ENCODE measurements at places on chromosomes 11 and 22. TPM values are rescaled to one million over a fixed set of nuclear protein-coding genes. Genes with fewer than 3 reads are reported as not detected.

Gene MS4A1
- total RNA-seq, result 0.73 TPM

Gene FAT3
- total RNA-seq, result 0.52 TPM

Gene KRTAP5-6
- not detected for total RNA-seq

Gene SCGB1D2
- total RNA-seq, result not detected

Gene ABCG4
- total RNA-seq, result 0.12 TPM

Gene CDHR5
- not detected for total RNA-seq

DNA sequence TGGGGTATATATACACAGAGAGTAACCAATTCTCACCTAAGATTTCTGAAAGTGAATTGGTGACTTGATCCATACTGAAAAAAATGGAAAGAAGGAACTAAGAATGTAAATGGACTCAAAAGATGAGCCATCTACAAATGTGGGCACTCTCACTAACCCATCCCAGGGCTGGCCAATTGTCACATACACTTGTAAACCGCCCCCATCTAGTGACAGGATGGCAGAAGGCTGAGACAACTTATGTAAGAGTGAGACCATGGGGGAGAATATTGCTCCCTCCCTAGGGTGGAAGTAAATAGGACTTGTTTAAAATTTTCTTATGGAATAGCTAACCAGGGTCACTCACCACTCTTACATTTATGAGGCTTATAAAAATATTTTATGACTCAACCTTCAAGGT is 377.1 kb upstream of the ISX start:
- no peaks in the 10 kb centered on the region for H3K4me1 ChIP-seq
- H3K36me3 ChIP-seq, result no peaks in the 10 kb centered on the region
- H3K27ac ChIP-seq, result no peak overlapping the region
- H3K4me3 ChIP-seq, result no peak overlapping the region
- H3K27me3 ChIP-seq, result no peaks in the 10 kb centered on the region

DNA sequence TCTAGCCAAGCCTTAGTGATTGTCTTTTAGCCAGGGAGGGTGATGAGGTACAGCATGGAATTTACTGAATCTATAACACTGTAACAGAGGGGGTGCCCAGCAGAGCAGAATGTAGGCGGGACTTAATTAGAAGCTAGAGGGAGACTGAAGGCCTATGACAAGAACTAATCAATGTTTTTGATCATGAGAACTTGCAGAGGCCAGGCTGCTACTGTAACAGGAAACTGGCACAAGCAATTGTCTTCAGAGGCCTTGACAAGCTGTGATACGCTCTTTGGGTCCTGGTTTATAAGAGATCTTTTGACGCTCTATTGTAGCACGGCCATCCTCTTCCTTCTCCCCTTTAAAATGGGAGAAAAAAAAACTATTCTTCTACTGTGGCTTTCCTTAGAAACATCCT is 1297.3 kb downstream of the JRKL start:
- no peak overlapping the region for H3K27ac ChIP-seq
- H3K27me3 ChIP-seq, result no peaks in the 10 kb centered on the region
- no peak overlapping the region for H3K4me3 ChIP-seq
- DNase-seq, result no peak

DNA sequence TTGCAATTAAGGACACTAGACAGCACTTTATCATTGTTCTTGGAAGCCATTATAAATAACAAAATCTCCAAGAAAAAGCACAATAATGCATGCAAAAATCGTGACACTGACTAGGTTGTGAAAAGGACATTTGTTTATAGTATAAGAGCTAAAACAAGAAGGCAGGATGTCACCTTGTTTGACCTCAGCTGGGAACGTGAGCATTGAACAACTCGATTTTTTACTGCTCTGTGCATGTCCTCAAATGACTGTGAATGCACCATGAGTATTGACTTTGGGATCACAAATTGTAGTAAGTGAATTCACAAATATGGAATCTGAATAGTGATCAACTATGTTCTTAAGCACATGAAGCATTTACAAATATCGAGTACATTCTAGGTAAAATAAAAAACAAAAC is 35.3 kb upstream of the ARHGAP20 start:
- no peak for DNase-seq
- H3K36me3 ChIP-seq, result no peaks in the 10 kb centered on the region
- H3K27ac ChIP-seq, result no peak overlapping the region
- no peak overlapping the region for H3K4me3 ChIP-seq
- no peaks in the 10 kb centered on the region for H3K27me3 ChIP-seq
- no peaks in the 10 kb centered on the region for H3K4me1 ChIP-seq

- no peaks in the 10 kb centered on the region for H3K36me3 ChIP-seq
- peaks cover 43% of the 10 kb centered on the region for H3K4me1 ChIP-seq
- no peak for DNase-seq
- no peak overlapping the region for H3K4me3 ChIP-seq
- H3K27me3 ChIP-seq, result no peaks in the 10 kb centered on the region
Measured at GRCh38 chr11:71946144-71946571, 17.3 kb downstream of the RNF121 start.

- H3K4me3 ChIP-seq, result no peak overlapping the region
- peaks cover 9% of the 10 kb centered on the region for H3K36me3 ChIP-seq
- H3K4me1 ChIP-seq, result peaks cover 8% of the 10 kb centered on the region
Measured at GRCh38 chr22:35661464-35661863, 13.2 kb downstream of the APOL6 start.

DNA sequence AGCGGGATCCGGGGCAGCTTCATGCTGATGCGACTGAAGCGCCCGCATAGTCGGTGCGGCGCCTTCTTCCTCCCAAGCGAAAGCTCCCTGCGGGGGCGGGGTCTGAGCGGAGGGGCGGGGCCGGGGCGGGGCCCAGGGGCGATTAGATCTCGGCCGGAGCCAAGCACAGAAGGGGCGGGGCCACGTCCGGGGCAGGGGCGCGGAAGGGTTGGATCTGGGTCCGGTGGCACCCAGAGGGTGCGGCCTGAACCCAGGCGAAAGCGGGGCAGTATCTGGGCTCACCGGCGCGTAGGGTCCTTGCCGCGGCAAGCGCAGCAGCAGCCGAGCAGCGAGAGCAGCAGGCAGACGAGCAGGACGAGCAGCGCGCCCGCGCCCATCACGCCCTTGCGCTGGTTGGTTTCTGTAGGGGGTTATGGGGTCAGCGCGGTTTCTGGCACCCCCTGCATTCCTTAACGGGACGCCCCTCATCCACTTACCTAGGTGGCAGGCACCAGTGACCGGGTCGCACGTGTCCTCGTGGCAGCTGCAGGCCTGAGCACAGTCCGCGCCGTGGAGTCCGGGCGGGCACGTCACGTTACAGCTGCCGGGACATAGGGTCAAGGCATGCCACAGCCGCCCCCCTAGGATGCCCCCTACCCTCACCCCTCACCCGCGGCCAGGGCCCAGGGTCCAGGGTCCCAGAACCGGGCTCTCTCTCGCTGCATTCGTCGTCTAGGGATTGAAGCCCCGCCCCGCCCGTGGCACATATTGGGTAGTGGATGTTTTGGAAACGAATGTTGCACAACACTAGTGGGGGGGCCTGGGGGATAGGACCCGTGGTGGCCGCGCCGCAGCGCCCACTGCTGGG is 8.1 kb downstream of the SCARF2 start:
- DNase-seq, result no peak
- H3K36me3 ChIP-seq, result no peaks in the 10 kb centered on the region
- H3K27ac ChIP-seq, result no peak overlapping the region
- peaks cover 5% of the 10 kb centered on the region for H3K27me3 ChIP-seq
- H3K4me3 ChIP-seq, result peak overlapping the region; percentile 38
- H3K4me1 ChIP-seq, result peaks cover 4% of the 10 kb centered on the region

GRCh38 chr22:46660604-46661201 is 40.5 kb downstream of the GRAMD4 start:
- H3K27me3 ChIP-seq, result no peaks in the 10 kb centered on the region
- H3K4me1 ChIP-seq, result peaks cover 16% of the 10 kb centered on the region
- H3K4me3 ChIP-seq, result no peak overlapping the region
- peaks cover 35% of the 10 kb centered on the region for H3K36me3 ChIP-seq
- peak; percentile 55 for DNase-seq
- peak overlapping the region; percentile 48 for H3K27ac ChIP-seq

DNA sequence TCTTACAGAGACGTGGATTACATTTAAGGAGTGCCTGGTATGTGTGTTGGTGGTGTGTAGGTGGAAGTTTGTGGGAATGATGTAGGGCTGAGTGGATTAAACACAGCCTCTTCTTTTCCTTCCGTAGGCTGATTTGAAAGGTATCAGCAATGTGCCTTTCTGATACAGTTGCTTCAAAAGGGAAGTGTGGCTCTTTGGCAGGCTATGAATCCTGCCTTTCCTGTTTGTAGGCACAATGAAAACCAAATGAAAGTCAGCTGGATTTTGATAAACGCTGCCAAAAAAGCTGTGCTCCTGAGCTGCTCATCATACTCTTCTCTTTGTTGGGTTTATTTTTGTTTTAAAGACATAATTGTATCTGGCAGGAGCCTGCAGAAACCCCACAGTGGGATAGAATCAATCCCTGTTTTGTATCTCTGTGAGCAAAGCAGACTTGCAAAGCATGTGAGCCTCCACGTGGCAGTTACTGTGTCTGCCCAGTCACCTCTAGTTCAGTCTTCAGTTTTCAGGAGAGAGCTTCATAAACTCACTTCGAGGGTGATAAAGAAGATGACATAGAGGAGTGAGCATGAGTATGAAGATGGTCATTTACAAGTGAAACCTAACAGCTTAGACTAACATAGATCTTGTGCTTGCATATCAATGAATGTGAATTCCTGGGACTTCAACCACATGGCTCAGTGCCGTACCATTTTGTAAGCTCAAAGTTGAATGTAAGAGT is 655.7 kb upstream of the KIRREL3 start:
- H3K36me3 ChIP-seq, result no peaks in the 10 kb centered on the region
- H3K27ac ChIP-seq, result no peak overlapping the region
- H3K4me3 ChIP-seq, result no peak overlapping the region
- H3K27me3 ChIP-seq, result no peaks in the 10 kb centered on the region

- DNase-seq, result no peak
- H3K36me3 ChIP-seq, result no peaks in the 10 kb centered on the region
- peaks cover 15% of the 10 kb centered on the region for H3K4me1 ChIP-seq
- peaks cover 58% of the 10 kb centered on the region for H3K27me3 ChIP-seq
- H3K27ac ChIP-seq, result no peak overlapping the region
- peak overlapping the region; percentile 30 for H3K4me3 ChIP-seq
Measured at GRCh38 chr11:128684549-128685401, 9.1 kb upstream of the FLI1 start.

DNA sequence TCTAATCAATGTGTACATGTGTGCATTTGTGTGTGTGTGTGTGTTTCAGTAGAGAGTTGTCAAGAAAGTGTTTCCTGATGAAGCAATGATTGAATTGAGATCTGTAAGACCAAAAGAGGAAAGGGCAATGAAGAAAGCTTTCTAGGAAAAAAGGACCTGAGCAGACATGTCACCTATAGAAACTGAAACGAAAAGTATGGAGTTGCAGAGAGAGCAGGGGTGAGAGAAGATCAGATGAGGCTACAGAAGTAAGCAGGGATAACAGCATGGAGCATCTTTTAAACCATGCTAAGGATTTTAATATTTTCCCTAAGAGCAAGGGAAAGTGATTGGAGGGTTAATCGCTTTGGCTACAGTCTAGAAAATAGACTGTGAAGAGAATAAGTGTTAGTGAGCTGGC is 1459.4 kb upstream of the TENM4 start:
- no peak for DNase-seq
- H3K27ac ChIP-seq, result no peak overlapping the region
- H3K27me3 ChIP-seq, result no peaks in the 10 kb centered on the region

DNA sequence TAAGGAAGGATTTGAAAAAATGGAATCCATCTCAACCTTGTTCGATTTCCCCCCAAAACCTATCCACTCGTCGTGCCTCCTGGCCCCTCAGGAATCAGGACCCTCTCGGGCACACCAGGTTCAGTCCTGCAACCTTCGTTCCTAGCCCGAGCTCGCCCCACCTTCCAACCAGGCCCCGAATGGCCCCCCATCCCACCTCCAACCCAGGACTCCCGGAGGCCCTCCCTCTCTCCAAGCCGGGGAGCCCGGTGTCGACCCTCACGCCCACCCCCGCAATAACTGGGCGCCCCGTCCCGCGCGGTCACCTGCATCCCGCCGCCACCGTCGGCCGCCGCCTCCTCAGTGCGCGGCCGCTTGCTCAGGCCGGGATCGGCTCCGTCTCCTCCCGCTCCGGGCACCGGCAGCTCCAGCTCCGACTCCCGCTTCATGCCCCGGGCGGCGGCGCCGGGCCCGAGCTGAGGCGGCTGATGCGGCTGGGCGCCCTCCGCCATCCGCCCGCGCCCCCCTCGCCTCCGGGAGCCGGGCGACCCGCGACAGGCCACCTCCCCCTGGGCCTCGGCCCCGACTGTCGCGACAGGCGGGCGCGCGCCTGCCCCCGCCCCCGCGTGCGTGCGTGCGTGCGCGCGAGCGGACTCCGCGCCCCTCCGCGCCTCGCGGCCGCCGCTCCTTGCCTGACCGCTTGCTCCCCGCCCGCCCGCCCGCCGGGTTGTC is 534 bp downstream of the RBFOX2 start:
- H3K27me3 ChIP-seq, result no peaks in the 10 kb centered on the region
- H3K27ac ChIP-seq, result peak overlapping the region; percentile 87
- peak; percentile 49 for DNase-seq
- peaks cover 18% of the 10 kb centered on the region for H3K4me1 ChIP-seq
- H3K36me3 ChIP-seq, result no peaks in the 10 kb centered on the region
- peak overlapping the region; percentile 87 for H3K4me3 ChIP-seq

DNA sequence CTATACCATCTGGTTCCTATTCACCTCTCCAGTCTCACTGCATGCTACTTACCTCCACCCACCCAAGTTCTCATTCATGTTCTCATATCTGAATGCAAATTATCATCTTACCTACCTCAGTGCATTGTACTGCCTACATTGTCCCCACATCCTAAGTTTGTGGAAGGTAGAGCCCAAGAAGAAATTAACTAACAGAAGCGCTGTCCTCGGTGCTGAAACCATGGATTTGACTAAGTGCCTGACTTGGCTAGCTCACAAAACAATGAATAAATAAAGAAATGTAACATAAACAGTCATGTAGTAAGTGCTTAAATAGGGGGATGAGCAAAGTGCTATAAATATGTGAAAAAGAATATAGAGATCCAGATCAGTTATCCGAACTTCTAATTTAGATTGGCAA is 63.2 kb downstream of the GRIA4 start:
- no peak overlapping the region for H3K27ac ChIP-seq
- no peak for DNase-seq
- H3K36me3 ChIP-seq, result no peaks in the 10 kb centered on the region
- H3K4me3 ChIP-seq, result no peak overlapping the region
- no peaks in the 10 kb centered on the region for H3K4me1 ChIP-seq

GRCh38 chr11:79050786-79051185 is 390.0 kb downstream of the TENM4 start:
- no peak overlapping the region for H3K27ac ChIP-seq
- H3K27me3 ChIP-seq, result no peaks in the 10 kb centered on the region
- H3K4me3 ChIP-seq, result no peak overlapping the region
- H3K4me1 ChIP-seq, result no peaks in the 10 kb centered on the region
- DNase-seq, result no peak

GRCh38 chr11:71580057-71581003 is 2.3 kb downstream of the KRTAP5-11 start:
- H3K4me1 ChIP-seq, result no peaks in the 10 kb centered on the region
- no peak overlapping the region for H3K27ac ChIP-seq
- no peaks in the 10 kb centered on the region for H3K27me3 ChIP-seq
- H3K4me3 ChIP-seq, result no peak overlapping the region
- H3K36me3 ChIP-seq, result no peaks in the 10 kb centered on the region
- DNase-seq, result peak; percentile 35

GRCh38 chr11:115170133-115170815 is 333.9 kb downstream of the CADM1 start:
- DNase-seq, result no peak
- no peak overlapping the region for H3K4me3 ChIP-seq
- H3K27ac ChIP-seq, result peak overlapping the region; percentile 86
- peaks cover 18% of the 10 kb centered on the region for H3K4me1 ChIP-seq

GRCh38 chr11:112837162-112837826 is 123.9 kb upstream of the NCAM1 start:
- H3K36me3 ChIP-seq, result no peaks in the 10 kb centered on the region
- H3K27ac ChIP-seq, result no peak overlapping the region
- H3K27me3 ChIP-seq, result no peaks in the 10 kb centered on the region
- no peaks in the 10 kb centered on the region for H3K4me1 ChIP-seq

GRCh38 chr11:125995313-125995712 is 49.5 kb downstream of the VSIG10L2 start:
- no peak overlapping the region for H3K27ac ChIP-seq
- H3K4me3 ChIP-seq, result no peak overlapping the region
- H3K27me3 ChIP-seq, result no peaks in the 10 kb centered on the region
- H3K4me1 ChIP-seq, result no peaks in the 10 kb centered on the region
- H3K36me3 ChIP-seq, result peaks cover 4% of the 10 kb centered on the region
